Urothelium cell line (cell line): ENCODE measurements at places on chromosomes 7 and 10.

DNA sequence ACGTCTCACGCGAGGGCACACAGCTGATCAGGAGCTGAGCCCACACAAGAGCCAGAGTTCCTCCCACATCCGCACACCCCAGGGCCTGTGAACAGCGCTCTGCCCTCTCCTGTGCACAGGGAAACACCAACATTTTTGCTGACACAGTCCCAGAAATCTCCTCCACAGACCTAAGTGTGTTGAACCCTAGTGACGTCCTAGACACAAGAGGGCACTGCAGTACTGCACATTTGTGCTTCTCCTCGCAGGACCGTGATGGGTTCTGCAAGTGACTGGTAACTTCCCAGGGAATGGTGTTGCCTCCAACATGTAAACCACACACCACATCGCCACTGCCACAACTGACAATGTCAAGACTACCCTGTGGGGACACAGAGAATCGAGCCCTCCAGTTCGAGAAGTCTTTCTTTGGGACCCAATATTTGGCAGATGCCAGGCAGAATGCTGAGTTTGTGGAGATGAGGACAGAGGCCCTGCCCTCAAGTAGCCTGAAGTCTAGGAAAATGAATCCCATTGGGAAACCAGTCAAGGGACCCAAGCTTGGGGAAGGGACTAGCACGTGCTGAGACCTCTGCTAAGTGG, 170.3 kb downstream of the PAXIP1 start:
- DNase-seq: no peak

- DNase-seq: no peak
These were observed 33.3 kb downstream of the UBE2H start for GRCh38 chr7:129919492-129919891.

- no peak for DNase-seq
These were observed 227.4 kb downstream of the CELF2 start for GRCh38 chr10:11245095-11245479.

DNA sequence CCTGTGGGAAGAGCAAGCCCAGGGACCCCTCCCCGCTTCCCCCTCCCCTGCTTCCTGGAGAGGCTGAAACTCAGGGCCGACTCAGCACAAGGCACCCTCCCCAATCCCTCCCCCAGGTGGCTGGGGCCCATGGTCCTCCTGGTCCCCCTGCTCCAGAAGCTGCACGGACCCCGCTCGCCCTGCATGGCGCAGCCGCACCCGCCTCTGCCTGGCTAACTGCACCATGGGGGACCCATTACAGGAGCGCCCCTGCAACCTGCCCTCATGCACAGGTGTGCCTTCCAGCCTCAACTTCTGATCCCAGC, 19.7 kb upstream of the ZNF862 start:
- no peak for DNase-seq

- DNase-seq: peak; percentile 70
These were observed 31.6 kb downstream of the TRIM8 start for GRCh38 chr10:102675666-102676533.

DNA sequence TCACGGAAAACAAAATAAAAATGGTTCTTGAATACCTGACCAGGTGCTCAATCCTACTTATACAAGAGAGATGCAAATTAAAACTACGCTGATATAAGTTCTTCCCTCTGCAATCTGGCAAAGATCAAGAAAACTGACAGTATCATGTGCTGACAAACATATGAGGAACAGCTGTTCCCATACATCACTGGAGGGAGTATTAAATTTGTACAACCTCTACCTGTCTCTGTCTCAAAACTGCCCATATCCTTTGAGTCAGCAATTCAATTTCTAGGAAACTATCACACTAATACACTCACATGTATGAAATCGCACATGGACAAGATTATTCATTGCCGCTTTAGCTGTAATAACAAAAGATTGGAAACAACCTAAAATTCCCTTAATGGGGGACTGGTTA, 11.0 kb upstream of the IL6 start:
- DNase-seq: no peak

DNA sequence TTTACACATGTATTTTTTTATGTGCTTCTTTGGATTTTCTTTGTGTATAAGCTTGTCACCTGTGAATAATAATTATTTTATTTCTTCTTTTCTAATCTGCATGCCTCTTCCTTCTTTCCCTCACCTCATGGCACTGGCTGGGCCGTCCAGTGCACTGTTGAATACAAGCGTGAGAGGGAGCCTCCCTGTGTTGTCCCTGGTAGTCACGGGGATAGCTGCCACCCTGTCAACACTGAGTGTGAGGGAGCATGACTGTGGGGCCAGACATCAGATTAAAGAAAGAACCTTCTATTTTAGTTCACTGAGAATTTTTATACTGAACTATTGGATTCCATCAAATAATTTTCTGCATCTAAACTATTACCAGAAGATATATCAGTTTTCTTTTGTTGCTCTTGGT, 187.9 kb downstream of the CDC14C start:
- no peak for DNase-seq

GRCh38 chr7:134943785-134944400, 42.4 kb upstream of the AGBL3 start:
- no peak for DNase-seq

DNA sequence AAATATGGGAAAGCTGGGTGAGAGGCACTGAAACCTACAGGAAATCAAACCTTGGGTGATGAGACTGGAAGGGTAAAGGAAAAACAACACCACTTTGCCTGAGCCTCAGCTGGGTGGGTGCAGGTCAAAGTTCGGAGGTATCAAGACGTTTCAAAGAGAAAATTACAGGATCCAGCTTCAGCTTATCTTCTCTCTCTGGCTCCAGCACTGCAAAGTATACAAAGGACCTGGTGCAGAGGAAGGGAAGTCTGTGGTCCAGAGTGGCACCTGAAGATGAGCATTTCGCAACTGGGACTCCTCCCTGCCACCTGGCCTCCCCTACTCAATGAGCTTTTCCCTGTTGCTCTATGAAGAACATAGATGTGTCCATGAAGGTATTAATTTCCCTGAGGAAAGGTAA, 6.4 kb upstream of the FXYD4 start:
- DNase-seq: no peak

GRCh38 chr10:109706026-109706560, 217.2 kb downstream of the XPNPEP1 start:
- no peak for DNase-seq
